ENCODE measurements at places on chromosomes 1 and 21.

DNA sequence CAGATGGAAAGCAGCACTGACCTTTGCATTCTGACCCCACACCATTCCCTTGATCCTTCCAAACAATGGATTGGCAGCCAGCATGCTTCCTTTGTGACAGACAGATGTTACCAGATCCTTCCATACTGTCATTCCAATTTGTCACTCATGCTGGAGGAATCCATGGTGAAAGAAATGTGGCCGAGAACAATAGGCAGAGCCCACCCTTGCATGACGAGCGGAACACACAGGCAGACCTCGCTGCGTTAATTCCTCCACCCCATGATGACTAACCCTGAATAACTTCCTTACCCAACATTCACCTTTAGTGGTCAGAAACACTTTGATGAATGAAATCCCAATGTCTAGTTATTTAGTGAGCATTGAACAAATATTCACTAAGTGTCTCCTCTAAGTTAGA lies 45.1 kb downstream of the PDPN start:
- DNase-seq = no peak

DNA sequence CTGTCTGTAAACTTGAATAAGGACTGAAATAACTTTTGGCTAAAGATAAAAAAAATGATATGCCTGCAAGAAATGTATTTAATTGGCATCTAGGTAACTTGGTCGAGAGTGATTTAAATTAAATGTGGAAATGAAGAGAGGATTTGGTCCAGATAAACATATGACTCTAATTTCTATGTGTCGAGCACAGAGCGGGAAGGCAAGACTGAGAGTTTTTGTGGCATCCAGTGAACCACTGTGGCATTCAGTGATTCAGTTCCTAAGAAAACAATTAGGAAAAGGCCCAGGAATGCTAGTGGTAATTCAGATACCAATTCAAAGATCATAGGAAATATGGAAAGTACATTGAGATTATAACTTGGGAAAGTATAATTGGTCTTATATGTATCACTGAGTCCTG lies 39.6 kb downstream of the PDE4B start:
- no peak for DNase-seq

DNA sequence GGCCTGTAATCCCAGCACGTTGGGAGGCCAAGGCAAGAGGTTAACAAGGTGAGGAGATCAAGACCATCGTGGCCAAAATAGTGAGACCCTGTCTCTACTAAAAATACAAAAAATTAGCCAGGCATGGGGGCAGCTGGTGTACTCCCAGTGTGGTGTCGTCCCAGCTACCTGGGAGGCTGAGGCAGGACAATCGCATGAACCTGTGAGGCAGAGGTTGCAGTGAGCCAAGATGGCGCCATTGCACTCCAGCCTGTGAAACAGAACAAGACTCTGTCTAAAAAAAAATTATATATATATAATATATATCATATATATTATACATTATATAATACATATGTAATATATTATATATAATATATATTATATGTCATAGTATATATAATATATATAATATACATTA lies 249.2 kb upstream of the TPTE start:
- peak; percentile 40 for DNase-seq

DNA sequence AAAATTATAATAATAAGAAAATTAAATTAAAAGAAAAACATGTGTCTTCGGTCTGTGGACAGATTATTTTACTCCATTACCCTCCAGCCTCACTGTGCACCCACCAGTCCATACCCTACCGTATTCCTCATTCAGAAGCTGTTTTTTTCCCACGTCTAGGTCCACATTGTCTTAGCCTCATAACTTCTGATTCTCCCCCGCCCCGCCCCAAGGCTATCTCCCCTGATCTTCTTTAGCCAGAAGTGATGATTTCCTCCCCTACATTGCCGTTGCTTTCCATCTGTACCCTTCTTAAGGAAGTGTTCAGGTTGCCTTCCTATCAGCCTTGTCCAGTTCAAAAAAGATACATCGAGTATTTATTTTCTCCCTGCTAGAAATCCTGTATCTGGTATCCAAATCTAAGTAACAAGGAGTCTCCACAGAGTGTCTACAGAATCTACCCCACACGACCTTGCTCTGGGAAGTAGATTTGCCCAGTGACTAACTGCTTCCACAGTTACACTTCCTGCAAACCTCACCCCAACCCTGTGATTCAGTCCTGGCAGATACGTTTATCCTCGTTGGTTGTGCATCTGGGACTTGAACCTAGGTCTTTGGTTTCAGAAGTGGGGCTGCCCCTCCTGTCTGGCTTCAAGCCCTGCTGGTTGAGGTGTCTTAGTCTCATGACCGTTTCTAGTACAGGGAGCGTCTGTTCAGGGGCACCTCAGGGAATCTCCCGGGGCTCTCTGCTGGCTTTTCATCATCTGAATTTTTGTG lies 470.2 kb downstream of the CAMTA1 start:
- no peak for DNase-seq

DNA sequence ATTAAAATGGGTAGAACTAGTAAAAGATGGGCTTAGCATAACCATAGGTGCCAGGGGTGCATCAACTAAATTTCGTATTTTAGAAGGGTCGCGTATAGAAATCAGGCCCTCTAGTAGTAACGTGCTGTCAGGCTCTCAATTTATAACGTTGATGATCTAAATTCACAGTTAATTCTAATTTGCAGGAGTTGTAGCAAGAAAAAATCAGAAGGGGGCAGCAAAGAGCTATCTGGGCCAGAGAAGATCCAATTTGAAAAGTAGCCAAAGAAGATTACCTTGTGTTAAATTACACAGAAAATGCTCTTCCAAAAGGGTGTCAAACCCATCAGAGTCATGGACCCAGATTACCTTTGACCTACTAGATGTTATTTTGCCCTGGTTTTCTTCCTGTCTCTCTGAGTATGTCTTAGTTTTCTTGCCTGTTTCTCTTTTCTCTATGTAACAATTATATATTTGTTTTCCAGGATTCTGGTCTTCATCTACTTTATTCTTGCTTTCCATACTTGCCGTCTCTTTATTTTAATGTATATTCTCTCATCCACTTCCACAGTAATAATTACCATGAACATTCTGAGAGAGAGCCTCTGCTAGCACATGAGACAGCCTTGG lies 1030.9 kb downstream of the AMY1C start:
- no peak for DNase-seq

Measured in activated CD8-positive, alpha-beta memory T cell treated with anti-CD3 and anti-CD28 coated beads, Interleukin-2, amount 50 U/mL, for 48 hours (primary cell).